Skeletal muscle cell (primary cell): ENCODE measurements at places on chromosomes 7 and 10.

- DNase-seq, result no peak
Measured at GRCh38 chr7:14931511-14932215, 29.1 kb upstream of the DGKB start.

GRCh38 chr7:151249034-151249731, 689 bp upstream of the SMARCD3 start:
- DNase-seq, result no peak

DNA sequence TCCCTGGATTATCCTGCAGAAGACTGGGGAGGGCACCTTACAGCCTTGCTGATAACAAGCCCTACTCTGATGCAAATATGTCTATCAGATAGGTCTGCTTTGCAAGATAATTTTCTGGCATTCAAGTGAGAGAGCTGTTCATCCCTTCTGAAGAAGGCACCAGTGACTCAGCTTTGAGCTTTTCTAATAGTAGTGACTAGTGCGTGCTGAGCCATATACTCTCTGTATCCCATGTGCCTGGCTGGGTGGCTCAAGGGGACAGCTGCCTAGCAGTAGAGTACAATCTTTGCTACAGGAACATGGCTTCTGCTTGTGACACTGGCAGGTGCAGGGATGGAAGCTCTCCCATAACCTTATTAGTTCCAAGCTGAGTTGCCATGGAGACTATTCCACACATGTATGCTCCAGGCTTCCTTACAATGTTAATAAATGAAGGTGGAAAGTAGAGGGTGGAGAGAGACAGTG, 35.0 kb upstream of the ABCB4 start:
- no peak for DNase-seq

DNA sequence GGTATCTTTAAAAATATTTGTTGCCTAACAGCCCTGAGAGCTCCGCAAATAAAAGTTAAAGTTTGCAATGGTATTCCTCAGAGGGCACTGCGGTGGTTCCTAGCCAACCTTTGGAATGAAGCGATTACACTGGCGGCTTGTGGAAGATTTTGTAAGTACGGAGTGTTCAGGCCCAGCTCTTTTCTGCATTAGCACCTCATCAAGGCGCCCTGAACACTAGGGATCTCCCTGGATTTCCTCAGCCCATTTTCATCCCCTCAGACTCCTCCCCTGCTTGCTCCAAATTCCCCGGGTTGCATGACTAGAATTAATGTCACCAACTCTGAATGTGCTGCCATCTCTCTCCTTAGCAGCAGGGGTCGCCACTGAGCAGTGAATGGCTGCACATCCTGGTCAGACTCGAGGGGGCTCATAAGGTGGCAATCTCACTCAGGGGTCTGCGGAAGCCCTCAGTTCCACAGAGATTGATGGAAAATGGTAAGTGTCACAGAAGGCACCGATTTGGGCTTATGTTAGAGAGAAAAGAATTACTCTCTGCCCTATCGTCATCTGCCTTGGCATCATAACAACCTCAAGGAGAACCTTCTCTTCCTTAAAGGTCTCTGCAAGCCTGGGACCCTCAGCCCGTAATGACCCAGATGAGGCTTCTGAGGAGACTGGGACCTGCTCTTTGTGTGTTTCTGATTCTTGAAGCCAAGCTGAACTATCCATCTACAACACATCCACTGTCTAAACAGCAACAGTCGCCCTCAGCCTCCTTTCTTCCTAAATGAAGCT, 262.8 kb upstream of the AOAH start:
- no peak for DNase-seq

- DNase-seq, result no peak
Measured at GRCh38 chr7:128417071-128417470, 7.3 kb upstream of the IMPDH1 start.

DNA sequence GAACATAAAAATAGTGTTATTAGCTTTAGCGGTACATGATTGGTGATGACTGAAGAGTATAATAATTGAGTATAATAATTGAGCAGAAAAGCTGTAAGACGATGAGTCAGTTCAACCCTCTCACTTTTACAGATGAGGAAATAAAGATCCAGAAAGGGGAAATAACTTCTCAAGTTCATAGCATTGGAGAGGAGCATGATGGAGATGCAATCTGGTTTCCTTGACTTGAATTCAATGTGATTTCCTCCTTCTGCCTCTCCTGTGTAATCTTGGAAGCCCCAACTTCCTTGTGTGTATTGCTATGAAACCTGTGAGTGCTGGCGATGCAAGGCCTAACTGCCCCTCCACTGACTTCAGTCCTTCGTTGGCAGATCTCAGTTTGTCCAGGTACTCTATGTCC, 265.1 kb downstream of the LRMDA start:
- DNase-seq, result no peak
